ENCODE measurements at places on chromosomes 16 and 17. TPM values are rescaled to one million over a fixed set of nuclear protein-coding genes. Genes with fewer than 3 reads are reported as not detected.

DNA sequence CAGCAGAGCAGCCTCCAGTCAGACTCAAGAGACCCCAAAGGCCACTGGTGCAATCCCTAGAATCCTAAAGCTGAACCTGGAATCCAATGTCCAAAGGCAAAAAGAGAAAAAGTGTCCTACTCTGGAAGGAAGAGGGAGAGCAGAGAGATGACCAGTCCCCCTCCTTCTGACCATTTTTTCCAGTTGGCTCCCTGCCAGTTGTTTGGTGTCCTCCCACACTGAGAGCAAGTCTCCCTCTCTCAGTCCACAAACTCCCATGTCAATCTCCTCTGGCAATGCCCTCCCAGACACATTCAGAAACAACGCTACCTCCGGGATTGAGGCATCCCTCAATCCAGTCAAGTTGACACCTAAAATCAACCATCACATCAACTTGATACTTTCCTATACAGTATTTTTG is 4.3 kb upstream of the CLEC19A start:
- no peak for DNase-seq

- no peak for DNase-seq
Observed at GRCh38 chr16:1054660-1055556, 17.6 kb upstream of the SSTR5 start.

DNA sequence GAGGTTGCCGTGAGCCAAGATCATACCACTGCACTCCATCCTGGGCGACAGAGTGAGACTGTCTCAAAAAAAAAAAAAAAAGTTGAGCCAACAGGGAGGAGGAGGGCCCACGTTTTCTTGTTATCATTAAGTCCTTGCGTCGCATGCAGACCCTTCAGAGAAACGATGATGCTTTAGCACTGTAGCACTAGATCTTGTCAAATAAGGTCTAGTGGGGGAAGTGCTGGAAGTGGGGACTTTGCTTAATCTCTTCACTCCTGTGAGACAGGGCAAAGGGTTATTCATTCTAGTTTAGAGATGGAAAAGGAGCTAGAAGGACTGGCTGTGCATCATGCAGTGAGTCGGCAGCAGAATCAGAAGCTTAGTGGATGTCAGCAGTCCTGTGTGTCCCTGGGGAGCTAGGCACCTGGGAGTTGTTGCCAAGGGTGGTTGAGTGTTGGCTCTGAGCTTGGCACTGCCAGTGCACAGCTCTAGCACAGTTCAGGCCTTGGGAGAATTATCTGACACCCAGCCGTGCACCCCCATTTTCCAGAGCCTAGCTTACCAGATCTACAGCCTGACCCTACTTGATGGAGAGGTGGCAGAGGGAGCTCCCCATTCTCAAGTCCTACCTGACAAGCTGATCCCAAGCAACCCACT is 33.4 kb upstream of the TBX2 start:
- no peak for DNase-seq

DNA sequence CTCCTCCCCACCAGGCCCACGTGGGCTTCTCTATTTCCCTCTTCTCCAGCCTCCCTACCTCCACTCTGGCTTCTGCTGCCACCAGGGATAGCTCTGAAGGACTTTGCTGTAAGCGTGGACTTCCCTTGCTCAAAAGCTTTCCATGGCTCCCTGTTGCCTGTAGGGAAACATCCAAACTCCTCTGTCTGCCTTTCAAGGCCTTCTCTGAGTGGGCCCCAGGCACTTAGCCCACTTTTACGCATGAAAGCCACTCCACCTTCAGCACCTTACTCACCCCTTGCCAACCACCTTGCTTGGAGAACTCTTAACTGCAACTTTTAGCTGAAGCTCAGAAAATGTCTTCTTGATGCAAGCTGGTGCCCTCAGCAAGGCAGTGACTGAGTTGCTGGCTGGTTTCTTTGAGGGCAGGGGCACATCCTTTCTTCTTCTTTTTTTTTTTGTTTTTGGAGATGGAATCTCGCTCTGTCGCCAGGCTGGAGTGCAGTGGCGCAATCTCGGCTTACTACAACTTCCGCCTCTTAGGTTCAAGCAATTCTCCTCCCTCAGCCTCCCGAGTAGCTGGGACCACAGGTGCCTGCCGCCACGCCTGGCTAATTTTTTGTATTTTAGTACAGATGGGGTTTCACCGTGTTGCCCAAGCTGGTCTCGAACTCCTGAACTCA is 52.0 kb upstream of the DLX4 start:
- no peak for DNase-seq

DNA sequence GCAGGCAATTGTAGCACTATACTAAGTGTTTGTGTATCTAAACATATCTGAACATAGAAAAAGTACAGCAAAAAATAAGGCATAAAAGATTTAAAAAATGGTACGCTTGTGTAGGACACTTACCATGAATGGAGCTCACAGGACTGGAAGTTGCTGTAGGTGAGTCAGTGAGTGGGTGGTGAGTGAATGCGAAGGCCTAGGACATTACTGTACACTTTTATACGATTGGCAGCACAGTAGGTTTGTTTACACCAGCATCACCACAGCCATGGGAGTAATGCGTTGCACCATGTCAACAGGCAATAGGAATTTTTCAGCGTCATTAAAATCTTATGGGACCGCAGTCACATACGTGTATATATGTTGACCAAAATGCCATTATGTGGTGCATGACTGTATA is 45.6 kb downstream of the DNAH9 start:
- no peak for DNase-seq

DNA sequence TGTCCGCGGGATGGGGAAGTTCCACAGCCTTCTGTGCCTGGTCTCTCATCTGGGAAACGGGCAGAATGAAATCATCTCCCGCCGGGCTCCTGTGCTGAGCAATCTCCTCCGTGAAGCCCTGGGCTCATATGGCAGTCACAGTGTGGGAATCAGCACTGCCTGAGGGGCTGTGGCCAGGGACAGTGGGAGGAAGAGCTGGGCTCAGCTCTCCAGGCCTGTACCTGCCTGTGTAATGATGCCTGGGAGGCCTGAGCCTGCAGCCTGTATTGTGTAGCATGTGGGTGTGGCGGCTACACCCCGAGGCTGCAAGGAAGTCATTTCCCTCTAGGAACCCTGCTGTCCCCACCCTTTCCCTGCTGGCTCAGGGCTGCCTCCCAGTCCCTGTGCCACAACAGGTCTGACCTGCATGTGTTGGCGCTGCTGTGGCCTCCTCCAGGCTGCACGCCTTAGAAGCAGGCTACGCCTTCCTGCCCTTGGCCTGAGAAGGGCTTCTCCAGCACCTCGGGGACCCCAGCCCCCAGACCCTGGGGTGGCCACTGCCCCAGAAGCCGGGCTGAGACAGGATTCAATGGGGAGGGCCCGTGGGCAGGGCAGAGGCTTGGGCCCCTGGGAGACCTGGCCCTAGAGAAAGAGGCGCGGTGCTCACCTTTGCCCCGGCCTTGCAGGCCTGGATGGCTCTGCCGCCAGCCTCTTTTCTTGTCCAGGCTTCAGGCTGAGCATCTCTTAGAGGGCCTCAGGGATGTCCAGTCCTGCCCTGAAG is 2.1 kb downstream of the ITGB4 start:
- no peak for DNase-seq

HNF1B gene
- total RNA-seq, result not detected
